ENCODE measurements at places on chromosomes 13 and 19.

- DNase-seq = peak; percentile 55
These were observed 5.2 kb upstream of the REXO1 start for GRCh38 chr19:1853295-1854038.

- DNase-seq = no peak
These were observed 9.1 kb downstream of the SERP2 start for GRCh38 chr13:44382635-44383145.

DNA sequence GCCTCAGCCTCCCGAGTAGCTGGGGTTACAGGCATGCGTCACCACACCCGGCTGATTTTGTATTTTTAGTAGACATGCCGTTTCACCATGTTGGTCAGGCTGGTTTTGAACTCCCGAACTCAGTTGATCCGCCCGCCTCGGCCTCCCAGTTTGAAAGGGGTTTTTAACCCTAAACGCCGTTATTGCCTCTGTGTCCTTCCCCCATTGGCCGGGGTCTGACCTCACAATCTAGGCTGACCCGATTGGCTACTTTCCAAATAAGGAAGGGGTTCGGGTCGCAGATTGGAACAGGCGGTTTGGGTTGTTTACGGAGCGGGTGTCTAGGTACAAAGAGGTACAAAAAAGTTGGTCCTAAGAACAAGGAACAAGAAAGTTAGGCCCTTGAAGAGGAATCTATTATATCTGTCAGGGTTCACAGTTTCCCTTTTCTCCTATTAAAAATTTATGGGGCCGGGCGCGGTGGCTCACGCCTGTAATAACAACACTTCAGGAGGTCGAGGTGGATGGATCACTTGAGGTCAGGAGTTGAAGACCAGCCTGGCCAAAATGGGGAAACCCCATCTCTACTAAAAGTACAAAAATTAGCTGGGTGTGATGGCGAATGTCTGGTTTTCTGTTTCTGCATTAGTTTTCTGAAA, 1.0 kb downstream of the ZNF253 start:
- DNase-seq = no peak

DNA sequence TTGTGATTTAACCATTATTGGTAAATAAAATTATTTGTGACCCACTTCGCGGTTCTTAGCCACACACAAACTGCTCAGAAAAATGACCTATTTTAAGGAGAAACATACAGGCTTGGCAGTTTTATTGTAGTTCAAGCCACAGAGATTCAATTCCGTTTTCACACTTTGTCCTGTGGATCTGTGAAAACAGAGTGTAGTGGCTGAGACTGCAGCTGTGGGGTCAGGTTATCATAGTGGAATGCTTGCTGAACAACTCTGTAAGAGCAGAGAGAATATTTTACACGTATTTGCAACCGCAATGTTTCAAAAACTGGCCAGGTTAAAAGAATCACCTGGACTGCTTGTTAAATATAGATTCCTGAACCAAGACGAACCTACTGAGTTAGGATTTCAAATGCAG, 292.5 kb downstream of the GPC5 start:
- DNase-seq = no peak

- no peak for DNase-seq
These were observed 362 bp downstream of the ZNF557 start for GRCh38 chr19:7069904-7070226.

DNA sequence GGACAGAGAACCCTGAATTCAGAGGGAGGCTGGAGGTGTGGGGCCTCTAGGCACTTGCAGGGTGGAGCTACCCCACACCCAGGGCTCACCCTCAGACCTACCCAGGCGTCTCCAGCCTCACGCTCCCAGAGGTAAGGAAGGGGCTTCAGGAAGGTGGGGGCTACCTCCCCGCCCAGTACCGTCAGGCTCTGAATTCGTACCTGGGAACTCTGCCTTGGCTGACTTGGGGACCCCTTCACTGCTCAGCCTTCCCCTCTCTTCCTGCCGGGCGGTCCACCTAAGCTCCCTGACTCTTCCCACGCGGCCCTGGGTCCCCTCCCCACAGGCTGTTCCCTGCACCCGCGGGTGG, 28.5 kb upstream of the PARP4 start:
- DNase-seq = no peak

GRCh38 chr19:38649305-38650171, 2.1 kb downstream of the ACTN4 start:
- DNase-seq = no peak

GRCh38 chr13:74576420-74576819, 442.2 kb upstream of the KLF12 start:
- DNase-seq = no peak

DNA sequence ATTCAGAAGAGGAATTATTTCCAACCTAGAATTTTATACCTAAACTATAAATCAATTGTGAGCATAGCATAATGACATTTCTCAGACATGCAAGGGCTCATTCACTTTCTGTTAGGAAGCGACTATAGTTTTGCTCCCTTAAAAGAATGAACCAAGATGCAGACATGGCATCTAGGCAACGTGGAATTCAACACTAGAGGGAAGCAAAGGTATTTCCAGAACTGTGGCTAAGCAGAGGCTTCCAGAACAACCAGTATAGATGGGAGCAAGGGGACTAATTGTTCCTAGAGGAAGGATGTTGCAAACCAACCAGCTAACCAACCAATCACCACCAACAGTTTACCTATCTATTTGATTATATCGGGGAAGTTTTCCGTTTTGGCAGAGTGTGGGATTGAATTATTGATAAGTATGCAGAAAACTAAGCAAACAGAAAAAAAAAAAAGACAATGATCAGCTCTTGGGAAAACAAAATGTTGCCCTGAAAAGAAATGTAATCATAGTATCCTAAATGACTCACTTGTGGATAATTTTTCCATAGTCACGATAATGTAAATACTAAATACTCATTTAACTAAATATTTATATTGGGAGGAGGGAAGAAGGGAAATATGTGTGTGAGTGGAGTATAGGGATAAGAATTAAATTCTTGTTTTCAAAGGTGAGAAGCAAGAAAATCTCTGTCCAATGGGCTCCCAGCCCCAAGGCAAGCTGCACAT, 21.1 kb downstream of the ARL11 start:
- no peak for DNase-seq

DNA sequence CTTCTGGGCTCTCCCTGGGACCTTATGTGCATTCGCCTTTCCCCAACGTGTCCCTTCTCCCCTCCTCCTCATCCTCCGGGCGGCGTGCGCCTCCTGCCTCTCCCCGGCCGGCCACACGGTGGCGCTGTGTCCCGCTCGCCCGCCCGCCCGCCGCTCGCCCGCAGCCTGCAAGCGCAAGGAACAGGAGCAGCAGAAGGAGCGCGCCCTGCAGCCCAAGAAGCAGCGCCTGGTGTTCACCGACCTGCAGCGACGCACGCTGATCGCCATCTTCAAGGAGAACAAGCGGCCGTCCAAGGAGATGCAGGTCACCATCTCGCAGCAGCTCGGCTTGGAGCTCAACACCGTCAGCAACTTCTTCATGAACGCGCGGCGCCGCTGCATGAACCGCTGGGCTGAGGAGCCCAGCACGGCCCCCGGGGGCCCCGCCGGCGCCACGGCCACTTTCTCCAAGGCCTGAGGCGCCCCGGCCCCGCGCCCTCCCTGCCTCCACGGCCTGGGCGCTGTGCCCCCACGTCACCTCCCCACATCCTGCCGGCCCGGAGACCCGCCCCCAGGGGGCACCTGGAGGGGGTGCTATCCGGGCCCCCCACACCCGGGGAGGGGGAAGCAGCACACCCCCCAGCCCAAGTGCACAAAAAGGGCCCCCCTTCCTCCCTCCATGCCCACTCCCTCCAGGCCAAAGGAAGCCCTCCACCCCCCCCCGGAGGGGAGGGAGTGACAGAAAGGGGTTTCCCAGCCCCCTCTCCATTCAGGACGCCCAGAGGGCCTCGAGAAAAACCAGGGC, 21.9 kb downstream of the ONECUT3 start:
- DNase-seq = no peak

- DNase-seq = no peak
These were observed 1430.7 kb upstream of the PCDH20 start for GRCh38 chr13:62846302-62846701.

DNA sequence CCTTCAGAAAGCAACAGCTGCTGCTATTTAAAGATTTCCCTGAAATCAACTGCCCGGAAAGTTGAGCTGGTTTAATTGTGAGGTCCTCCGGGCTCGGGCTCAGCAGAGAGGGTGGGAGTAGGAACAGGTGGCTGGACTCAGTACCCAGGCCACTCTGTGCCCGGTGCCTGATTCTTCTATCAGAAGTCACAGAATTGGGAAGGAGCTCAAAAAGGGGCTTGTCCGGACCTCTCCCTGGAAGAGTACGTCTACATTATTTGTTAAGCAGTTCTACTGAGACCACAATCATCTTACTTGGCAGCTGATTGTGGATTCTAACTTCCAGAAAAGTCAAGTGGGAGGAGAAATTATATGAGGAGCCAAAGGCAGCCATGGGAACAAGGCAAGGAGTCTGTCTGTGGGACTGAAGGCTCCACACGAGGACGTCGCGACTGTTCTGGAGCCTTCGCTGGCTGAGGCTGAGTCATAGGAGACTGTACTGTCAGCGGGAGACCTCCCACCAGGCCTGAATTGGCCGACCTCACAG, 91.7 kb upstream of the ANKRD10 start:
- DNase-seq = no peak

GRCh38 chr19:41753936-41754529, 1.3 kb upstream of the CEACAM6 start:
- DNase-seq = peak; percentile 30

DNA sequence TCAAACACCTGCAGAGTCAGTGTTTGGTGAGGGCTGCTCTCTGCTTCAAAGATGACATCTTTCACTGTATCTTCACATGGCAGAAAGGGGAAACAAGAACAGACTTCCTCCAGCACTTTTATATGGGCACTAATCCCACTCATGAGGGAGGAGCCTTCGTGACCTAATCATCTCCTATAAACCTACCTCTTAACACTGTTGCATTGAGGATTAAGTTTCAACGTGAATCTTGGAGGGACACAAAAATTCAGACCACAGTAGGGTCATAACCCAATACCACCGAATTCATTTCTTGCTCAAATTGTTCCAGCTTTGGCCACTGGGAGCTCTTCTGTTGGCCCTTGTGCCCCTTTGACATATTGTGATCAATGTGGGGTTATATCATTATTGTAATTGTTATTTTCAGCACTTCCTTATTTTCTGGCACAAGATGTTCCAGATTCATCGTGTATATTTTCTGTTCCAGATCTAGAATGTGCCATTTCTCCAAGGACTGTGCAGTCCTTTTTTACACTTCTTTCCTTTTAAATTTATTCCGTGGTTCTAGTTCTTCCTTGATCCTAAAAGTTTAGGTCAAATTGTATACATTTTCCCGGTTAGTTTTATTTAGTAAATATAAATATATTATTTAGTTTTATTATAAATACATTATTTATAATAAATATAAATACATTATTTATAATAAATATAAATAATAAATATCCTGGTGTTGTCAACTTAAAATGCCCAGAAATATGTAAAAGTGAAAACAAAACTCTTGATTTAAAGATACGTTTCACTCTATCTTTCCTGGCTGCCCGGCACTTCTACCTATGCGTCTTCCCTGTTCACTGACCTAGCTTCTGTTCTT, 35.5 kb upstream of the IGFL4 start:
- DNase-seq = no peak

GRCh38 chr19:29562299-29563297, 36.8 kb downstream of the VSTM2B start:
- no peak for DNase-seq

- no peak for DNase-seq
These were observed 14.2 kb downstream of the CACNA1A start for GRCh38 chr19:13492128-13492527.

DNA sequence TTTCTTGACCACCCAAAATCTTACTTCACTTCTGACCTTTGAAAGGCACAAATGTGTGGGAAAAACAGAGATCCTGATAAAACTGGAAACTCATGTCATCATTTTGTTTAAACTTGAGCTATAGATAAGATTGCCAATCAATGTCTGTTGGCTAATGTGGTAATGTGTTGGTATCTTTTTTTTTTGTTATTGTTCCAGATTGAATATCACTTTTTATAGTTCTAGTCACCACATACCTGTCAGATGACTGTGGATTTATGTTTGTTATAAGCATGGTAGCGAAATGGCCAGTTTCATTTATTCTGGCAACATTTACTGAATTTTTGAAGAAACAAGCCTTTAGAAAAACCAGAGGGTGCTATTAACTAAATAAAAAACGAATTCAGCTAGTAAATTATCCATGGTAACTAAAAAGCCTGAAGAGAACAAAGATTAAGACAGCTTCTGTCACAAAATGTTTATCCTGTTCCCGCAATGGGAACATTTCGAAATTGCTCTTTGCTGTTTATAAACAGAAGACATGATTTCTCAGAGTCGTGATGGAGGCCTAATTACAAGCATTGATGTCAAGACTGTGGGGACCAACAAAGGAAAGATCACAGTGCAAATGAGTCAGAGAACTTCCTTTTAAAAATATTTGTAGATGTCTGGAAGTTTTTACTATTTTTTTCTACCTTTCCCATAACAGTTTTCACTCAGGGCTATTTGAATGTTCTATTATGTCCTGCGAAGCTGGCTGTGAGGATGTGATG, 82.9 kb upstream of the POSTN start:
- DNase-seq = no peak

DNA sequence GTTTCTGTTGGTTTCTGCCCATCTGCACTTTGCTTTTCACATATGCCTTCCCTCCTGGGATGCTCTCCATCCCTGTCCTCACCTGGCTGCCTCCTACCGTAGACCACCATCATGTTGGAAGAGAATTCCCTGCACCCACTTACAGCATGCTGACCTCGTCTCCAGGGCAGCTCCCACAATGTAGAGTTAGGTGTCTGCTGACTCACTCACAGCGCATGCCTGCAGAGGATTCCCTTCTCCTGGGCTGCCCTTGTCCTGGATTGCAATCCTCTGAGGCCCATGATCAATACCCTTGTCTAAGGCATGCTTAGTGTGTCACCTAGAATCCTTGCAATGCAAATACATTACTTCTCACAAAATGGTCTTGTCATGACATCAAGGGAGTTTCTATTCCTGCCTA, 43.6 kb downstream of the STOML3 start:
- no peak for DNase-seq

DNA sequence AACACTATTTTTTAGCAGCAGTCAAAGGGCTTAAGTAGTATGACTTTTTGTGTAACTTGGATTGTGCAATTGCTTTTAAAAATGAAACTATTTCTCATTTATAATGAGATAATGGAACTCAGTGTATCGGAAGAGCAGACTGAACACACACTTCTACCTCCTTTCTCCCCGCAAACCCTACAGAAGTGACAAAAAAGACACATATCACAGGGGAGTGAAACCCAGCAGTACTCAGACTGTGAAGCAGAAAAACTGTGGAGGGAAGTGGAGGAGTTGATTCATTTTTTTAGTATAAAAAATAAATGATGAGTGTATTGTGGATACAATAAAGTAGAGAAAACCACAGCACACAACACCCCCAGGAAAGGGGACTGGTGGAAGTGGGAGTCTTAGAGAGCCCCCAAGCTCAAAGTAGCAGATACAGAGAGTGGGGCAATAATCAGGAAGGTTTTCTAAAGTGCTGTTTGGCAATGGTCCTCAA, 9.7 kb downstream of the LPAR6 start:
- no peak for DNase-seq

GRCh38 chr19:51710163-51710562, 13.6 kb downstream of the HAS1 start:
- DNase-seq = no peak
